ENCODE measurements at places on chromosomes 5 and 9.

DNA sequence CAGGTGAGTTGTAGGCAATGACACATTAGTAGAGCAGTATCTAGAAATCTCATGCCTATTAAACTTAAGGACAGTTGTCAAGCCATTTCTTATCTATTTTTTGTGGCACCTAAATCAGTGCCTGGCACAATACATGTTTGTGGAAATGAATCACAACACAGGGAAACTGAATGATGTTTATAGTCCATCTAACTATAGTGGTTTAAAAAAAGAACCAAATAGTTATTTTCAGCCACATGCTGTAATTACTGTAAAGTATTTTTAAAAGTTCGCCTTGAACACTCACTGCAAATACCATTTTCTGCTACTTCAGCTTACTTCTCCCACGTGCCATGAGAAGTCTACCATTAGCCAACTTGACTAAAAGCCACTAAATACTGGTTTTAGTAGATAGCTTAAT lies 21.9 kb downstream of the FNBP1 start:
- DNase-seq = no peak

- DNase-seq = no peak
These were observed 1.3 kb downstream of the SPATA31E1 start for GRCh38 chr9:87883990-87884389.

- no peak for DNase-seq
These were observed 198.2 kb upstream of the SEMA6A start for GRCh38 chr5:116772806-116773205.

- no peak for DNase-seq
These were observed 66.4 kb upstream of the PLPP1 start for GRCh38 chr5:55601204-55601618.

- no peak for DNase-seq
These were observed 25.2 kb upstream of the FCN2 start for GRCh38 chr9:134855231-134855899.

DNA sequence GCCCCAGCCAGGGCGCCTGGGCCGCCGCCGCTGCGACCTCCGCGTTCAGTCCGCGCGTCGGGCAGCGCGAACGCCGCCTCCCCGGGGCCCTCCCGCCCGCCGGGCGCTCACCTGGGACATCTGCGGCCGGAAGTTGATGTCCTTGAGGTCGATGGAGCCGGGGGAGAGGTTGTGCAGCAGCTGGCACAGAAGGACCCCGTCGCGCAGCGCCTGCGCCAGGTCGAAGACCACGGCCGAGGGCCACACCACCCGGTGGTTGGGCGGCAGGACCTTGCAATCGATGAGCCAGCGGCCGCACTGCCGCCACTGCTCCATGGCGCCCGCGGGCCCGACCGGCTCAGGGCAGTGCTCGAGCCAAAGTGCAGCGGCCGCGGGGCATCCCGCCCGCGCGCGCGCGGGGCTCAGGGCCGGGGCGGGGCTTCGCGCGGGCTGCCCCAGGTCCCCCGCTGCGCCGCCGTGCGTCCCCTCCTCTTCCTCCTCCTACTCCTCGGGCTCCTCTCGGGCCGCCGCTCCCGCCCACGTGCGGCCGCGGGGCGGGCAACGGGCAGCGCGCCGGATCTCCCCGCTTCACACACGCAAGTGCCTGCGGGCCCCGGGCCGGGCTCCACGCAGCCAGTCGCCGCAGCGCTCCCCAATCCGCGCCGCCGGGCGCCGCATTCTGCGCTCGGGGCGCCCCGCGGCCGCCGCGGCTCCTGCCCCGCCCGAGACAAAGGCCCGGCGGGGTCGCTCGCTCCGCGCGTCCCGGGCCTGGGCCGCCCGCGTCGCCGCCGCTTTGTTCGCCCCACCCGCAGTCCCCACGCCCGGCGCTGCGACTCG lies at the start of gene VAV2:
VAV2 (minus strand) TSS at position 361 of the 816 bp plus-strand sequence; CDS start at position 315, 46 bp downstream.
- DNase-seq = peak; percentile 12

GRCh38 chr5:147427521-147428401 lies 82.1 kb downstream of the DPYSL3 start:
- DNase-seq = no peak

- no peak for DNase-seq
These were observed at the start of gene PCDHA11 for GRCh38 chr5:140868721-140869554. Gene PCDHA11, plus strand, starts transcription at chr5:140868957. Its CDS starts 147 bp downstream, at chr5:140869104.

DNA sequence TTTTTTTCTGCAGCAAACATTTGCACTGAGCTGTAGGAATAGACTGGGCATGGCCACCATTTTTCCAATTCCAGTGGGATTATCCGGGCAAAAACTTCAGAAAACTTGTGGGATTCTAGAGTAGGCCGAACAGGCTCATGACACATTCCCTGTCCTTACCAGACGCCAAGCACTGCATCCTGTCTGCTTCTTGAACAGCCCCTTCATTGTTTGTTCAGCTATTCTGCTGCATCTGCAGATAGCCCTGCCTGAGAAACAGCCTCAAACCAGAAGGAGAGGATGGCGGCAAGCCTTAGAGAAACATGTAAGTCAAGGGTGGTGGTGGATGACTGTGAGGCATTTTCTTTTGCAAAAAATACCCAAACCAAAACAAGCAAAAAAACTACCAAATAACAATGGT lies 111.8 kb upstream of the NTRK2 start:
- no peak for DNase-seq

- DNase-seq = no peak
These were observed 55.9 kb upstream of the PHF2 start for GRCh38 chr9:93520523-93520922.

GRCh38 chr9:114696814-114697544 lies 15.0 kb upstream of the TEX48 start:
- peak; percentile 59 for DNase-seq

DNA sequence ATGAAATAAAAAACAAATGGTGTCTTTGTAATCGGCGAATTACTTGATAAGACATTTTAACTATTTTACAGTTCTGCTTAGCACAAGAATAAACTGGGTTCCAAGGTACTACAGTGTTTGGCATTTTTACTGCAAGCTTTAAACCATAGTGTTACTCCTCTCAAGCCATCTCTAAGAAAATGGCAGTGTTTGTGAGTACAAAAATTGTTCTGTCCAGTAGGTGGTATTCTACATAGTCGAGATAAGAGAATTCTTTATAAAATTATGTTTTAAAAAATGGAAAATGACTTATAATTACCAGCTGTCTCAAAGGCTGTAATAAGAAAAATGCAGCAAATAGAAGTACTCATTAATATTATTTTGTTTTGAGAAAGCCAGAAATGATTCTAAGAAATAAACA lies 3.2 kb downstream of the SMIM15 start:
- no peak for DNase-seq

DNA sequence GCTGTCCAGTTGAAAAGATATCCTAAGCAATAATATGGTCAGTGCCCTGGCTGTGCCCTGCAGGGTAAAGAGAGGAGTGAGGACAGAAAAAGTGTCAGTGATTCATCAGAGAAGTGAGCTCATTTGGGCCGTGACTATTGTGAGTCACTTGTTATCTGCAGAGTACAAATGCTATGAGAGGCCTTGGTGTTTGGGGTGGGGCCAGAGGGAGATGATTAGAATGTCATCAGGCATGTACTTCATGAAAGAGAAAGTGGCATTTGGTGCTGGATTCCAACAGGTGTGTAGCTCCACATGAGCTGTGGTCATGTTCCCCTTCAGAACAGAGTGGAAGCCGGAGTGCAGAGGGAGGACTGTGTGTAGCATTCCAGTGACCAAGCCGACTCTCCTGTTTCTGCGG lies 174.1 kb downstream of the KDM4C start:
- DNase-seq = no peak

DNA sequence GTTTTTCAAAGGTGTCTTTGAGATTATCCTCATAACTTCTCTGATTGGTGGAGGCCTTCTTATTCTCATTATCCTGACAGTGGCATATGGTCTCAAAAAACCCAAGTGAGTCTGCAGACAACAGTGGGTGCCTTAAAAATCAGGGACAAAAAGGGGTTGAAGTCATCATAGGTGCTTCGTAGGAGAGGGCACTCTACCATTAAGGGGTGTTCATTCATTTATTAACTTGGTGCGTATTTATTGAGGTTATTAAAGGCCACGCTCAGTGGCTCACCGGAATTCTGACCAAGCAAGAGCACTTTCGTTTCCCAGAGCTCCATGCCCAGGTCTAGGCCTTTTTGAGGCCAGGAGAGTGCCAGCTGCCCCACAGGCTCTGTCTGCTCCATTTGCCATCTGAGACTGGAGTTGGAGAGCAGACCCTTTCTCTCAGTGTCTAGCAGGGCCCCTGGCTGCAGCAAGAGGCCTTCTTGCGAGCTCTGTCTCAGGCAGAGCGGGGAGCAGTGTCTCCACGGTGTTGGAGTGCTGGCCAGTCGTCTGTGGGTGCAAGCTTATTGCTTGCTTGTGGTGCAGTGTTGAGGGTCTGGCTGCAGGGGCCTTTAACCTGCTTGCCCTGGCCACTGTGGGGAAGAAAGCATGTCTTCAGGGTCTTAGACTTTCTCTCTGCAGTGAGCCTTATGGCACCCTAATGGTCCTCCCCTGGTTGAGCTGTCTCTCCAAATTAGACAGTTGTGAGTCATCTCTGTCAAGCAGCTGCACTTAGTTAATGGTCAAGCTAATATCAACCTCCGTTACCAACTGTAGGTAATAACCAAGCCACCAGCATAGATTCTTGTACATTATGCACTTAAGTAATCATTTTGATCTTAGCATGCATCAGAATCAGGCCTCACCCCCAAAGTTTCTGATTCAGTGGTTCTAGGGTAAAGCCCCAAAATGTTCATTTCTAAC lies 62.6 kb downstream of the IL31RA start:
- DNase-seq = no peak

DNA sequence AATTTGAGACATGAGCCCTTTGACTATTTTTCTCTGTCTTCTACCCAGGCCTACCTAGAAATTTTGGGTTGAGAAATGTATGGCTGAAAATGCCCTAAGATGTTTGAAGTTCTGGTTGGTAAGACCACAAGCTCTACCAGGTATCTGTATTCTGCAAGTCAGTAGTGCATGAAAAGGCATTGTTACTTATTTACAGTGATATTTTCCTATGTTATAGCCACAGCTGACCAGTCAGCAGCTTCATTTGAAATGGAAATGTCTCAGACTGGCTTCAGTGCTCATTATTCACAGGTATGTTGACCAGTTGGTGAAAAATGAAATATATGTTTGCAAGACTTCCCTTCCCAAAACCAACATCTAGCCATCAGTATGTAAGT lies 91.9 kb upstream of the ITGA2 start:
- no peak for DNase-seq

GRCh38 chr9:72524820-72525540 lies 3.6 kb downstream of the TMC1 start:
- DNase-seq = no peak

GRCh38 chr9:93141771-93142483 lies 7.9 kb upstream of the NINJ1 start:
- DNase-seq = no peak

DNA sequence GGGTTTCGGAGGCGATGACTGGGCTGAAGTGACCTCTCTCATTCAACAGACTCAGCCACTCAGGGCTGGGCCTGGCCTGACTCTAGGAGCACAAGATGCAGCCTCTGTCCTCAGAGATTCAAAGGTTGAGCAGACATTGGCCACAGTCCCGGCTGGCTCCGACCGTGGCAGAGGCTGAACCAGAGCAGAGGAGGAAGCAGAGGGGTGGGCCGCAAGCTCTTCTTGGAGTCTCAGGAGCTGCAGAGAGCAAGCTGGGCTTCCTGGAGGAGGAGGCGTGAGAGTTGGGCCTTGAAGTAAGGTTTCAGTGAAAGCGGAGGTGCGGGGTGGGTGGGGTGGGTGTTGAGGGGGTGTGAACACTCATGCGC lies 37.6 kb downstream of the ALG2 start:
- no peak for DNase-seq

DNA sequence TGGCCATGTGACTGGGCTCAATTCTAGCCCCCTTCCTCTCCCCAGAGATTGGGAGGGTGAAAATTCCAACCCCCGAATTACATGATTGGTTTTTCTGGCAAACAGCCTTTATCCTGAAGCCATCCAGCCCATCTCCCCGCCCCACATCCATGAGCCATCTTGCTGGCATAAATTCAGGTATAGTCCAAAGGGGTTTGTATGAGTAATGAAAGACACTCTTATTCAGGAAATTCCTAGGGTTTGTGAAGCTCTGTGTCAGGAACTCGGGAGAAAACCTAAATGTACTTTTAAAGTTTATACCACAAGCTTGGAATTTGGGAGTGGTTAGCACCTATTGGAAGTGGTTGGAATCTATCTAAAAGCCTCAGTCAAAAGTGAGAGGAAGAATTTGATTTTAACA lies 80.6 kb upstream of the SIMC1 start:
- no peak for DNase-seq

DNA sequence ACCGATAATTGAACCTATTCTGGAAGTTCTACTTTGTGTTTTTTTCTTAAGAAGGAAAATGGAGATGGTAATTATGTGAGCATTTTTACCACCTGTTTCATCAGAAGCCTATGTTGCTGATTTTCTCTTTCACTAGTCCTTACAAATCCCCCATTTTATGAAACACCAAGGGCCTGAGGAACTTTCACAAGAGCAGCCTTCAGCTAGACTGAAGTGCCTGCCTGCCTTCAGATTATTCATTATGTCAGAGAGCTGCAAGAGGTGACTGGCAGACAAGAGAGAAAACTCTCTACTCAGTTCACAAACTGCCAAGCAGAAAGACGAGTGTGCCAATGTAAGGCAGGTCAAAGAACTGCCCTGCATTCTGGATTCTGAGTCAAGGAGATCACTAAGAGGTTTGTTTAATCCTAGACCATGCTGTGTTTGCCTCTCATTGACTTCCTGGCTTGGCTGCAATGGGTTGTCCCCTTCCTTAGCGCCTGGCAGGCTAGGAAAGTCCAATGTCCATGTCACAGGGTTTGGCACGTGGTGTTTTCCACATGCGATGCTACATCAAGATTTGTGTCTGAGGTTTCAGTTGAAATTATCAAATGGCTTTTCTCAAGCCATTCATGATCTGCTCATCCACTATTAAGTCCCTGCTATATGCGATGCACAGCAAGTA lies 143.3 kb downstream of the CDC42SE2 start:
- no peak for DNase-seq

- DNase-seq = no peak
These were observed 2.5 kb downstream of the FLT4 start for GRCh38 chr5:180646963-180647305.

DNA sequence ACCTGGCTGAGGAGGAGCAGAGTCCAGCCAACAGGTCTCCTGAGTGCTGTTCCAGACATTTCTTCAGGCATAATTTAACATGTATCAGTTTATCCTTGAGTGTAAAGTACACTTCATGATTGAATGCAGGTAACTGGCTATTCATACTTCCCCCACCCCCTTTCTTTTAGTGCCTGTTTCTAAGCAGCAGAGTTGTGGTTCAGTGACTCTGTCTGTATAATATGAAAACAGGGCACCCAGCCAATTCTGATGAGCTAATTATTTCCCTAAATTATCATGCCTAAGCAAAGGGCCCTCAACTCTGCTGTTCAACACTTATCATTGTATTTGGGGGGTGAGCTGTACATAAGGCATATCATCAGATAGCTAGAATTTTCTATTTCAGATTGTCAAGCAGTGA lies 51.9 kb upstream of the ZSWIM6 start:
- no peak for DNase-seq

GRCh38 chr5:6578676-6579343 lies 54.0 kb downstream of the NSUN2 start:
- no peak for DNase-seq
